ENCODE measurements at places on chromosomes 2 and 18.

DNA sequence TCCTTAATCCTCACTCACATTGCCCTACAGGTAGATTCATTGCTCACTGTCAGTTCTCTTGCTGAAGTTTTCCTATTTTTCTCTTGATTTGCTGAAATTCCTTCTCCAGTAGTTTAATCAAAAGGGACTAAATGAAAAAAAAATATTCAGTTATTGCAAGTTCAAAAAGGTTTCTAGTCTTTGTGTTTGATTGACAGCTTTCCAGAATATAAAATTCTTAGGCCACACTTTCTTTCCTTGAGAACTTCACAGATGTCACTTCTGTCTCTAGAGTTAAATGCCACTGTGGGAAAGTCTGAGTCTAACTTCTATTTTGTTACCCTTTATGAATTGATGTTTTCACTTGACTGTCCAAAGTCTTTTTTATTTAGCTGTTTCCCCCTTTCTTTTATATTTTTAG lies 25.7 kb downstream of the RRM2 start:
- no peak for DNase-seq

GRCh38 chr18:59008302-59008974 lies 131.2 kb upstream of the SEC11C start:
- peak; percentile 41 for DNase-seq

DNA sequence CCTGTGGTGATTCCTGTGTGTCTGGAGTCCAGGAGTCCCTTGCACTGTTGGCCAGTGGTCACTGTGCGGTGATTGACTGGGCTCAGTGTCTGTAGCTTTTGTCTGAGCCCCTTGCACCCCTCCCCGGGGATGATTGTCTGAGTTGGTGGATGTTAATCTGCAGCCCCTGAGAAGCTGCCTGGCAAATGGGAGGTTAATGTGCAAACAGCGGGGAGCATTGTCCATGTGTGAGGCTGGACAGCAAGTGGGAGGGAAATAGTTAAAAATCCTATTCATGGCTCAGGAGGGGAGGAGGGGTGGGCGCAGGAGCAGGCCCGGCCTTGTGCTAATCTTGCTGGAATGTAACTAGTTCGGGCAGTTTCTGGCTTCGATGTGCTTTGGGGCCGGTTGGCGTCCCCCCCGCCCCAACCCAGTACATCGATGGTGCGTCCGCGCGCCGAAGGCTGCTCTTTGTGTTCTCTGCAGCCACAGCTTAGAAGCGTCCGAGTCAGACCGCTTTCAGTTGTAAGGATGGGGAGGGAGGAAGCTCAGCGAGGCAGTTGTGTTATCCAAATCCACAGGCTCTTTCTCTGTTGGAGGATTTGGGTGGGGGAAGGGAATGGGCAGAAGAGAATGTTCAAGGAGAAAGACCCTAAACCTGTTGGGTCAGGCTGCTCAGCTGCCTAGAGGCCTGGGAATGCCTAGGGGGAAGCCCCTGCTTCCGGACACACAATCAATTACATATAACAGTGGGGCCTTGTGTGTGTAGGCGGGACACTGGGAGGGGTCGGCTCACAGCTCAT lies 71.8 kb downstream of the TGOLN2 start:
- DNase-seq = no peak

GRCh38 chr18:61426492-61427053 lies 93.3 kb downstream of the CDH20 start:
- DNase-seq = no peak

DNA sequence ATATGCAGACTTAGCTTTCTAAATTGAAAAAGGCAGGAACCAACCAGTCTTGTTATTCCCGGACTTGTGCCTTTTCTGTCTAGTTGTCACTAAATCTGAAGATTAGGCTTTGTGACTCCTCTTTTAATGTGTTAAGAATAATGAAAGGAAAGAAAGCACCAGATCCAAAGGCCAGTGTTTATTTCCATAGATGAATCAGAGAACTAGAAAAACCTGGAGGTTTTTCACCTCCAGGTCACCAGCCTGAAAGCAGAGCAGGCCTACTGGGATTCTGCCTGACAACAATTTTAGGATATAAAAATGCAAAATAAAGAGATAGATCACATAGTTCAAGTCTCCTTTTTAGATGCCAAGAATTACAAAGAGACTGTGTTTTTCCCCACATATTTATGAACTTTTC lies 160.4 kb downstream of the GULP1 start:
- no peak for DNase-seq

DNA sequence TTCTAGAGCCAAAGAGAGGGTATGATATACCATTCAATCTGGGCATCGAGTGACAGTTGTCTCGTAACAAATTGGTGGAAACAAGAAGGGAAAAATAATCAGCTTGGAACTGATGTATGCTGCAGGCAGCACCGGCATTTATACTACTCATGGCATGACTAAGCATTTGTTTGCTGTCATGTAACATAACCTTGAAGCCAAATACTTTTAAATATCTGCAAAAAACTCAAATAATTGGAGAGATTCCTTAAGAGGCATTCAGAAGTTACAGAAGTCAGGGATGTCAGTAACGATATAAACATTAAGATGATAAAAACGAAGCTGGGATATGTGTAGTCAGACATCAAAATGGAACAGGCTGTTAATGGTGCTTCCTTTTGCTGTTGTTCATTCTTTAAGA lies 157.3 kb upstream of the MMADHC start:
- DNase-seq = no peak

DNA sequence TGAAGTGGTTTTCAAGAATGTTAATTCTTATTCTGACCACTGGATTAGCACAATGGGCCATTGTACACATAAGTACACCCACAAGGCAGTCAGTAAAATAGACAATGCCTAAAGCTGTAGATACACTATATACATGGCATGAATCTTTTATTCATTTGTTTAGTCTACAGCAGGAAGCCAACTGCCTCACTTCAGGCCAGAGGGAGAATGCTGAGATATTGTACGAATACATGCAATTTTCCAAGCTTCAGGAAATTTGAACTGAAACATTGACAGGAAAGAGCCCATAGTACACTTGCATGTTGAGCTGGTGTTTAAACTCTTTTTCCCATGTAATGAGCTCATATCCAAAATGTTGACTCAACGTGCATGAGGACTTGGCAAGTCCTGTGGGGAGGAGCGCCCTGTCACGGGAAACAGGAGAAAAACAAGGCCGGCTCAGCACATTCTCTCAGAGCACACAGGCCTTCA lies 111.6 kb upstream of the CYP1B1 start:
- no peak for DNase-seq

- DNase-seq = no peak
Measured at GRCh38 chr2:217204358-217204757, 344.5 kb upstream of the TNP1 start.

GRCh38 chr2:1627628-1628381 lies 116.5 kb downstream of the PXDN start:
- no peak for DNase-seq

DNA sequence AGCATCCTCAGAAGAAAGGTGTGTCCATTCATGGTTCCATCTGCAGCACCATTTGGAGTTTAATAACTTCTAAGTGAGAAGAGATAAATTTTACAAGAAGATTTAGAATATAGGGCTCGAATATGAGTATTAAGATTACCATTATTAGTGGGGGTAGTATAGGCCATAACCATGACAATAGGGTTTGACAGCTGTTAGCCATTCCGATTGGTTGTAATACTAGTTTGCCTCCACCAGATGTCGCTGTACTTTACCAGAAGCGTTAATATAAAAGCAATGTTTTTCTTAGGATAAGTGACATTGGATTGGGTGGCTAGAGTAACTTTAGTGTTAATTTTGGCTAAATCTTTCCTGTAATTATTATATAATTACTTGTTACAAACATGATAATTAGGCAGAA lies 107.5 kb upstream of the SRD5A2 start:
- DNase-seq = peak; percentile 25

GRCh38 chr2:20755132-20755800 lies 67.6 kb downstream of the LDAH start:
- DNase-seq = no peak

DNA sequence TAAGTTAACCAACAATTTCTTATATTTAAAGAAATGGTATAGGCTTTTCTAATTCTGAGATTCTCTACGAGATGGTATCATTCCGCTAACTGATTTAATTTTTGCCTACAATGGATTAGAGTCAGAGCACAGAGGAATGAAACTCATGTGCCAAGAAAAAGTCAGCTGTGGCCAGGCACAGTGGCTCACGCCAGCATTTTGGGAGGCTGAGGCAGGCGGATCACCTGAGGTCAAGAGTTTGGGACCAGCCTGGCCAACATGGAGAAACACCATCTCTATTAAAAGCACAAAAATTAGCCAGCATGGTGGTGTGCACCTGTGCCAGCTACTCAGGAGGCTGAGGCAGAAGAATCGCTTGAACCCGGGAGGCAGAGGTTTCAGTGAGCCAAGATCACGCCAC lies 17.0 kb upstream of the TTN start:
- no peak for DNase-seq

DNA sequence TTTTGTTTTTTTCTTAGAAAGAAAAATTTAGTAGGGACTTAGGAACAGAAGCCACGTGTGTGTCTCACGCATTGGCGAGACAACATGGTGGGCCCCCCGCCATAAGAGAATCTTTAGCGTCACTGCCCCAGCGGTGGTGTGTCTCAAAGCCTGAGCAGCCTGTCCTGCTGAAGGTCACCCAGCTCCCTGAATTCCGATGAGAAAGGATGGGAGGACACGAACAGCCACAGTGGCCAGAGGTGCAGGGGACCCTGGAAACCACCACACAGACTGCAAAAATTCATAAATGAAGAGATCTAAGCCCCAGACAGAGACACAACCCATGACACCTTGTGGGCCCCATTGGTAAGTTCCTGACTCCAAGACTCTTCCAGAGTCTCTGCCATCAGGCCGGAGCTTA lies 266.1 kb upstream of the RAB6C start:
- no peak for DNase-seq

GRCh38 chr2:23566241-23567142 lies 181.5 kb downstream of the KLHL29 start:
- DNase-seq = peak; percentile 26

- DNase-seq = no peak
Measured at GRCh38 chr18:61935362-61935761, 42.6 kb upstream of the RNF152 start.

GRCh38 chr2:85481818-85482777 lies 56.9 kb upstream of the MAT2A start:
- no peak for DNase-seq

- no peak for DNase-seq
Measured at GRCh38 chr2:86815611-86816010, 24.9 kb upstream of the CD8A start.

GRCh38 chr2:150482667-150483400 lies 4.6 kb downstream of the RND3 start:
- peak; percentile 43 for DNase-seq

- DNase-seq = no peak
Measured at GRCh38 chr18:37540424-37541138, 25.0 kb downstream of the CELF4 start.

GRCh38 chr2:200640176-200640575 lies 54.4 kb downstream of the AOX1 start:
- DNase-seq = no peak

DNA sequence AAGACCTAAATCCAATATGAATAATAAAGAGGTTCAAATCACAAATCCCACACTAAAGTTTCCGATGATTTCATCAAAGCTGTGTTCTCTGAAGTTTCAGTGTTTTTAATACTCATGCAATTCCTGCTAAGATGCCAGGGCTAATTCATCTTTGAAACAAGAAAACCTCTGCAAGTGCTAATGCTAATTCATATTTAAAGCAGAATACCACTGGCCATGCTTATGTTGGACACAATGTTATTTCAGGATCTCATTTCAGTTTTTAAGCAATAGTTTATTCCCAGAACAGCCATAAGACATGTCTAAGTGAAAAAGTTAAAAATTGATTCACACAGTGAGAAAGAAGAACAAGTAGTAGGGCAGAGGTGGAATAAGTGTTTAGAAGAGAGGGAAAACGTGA lies 62.8 kb downstream of the GRB14 start:
- no peak for DNase-seq

GRCh38 chr2:170054997-170055396 lies 123.0 kb upstream of the MYO3B start:
- DNase-seq = no peak

- DNase-seq = no peak
Measured at GRCh38 chr2:219112651-219113338, 47.8 kb downstream of the NHEJ1 start.

DNA sequence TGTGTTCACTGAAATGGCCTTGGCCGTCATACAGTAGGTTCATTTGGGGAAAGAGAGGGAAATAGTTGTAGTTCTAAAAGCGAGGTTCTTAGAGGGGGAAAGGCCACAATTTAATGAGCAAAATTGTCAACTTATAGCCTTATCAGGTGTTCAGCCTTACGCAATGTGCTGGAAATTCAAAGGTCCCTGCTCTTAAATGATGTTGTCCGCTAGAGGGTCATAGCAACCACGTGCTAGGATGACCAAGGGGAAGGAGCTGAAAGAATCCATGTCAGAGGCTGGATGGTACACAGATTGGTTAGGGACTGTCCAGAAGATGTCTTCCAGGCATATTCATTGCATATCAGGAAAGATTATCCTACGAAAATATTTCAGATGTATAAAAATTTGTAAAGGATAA lies 282.3 kb upstream of the MEX3C start:
- DNase-seq = no peak

GRCh38 chr2:20217041-20217970 lies 7.6 kb downstream of the SDC1 start:
- DNase-seq = no peak

GRCh38 chr2:55490554-55490953 lies 29.0 kb upstream of the CFAP36 start:
- no peak for DNase-seq

DNA sequence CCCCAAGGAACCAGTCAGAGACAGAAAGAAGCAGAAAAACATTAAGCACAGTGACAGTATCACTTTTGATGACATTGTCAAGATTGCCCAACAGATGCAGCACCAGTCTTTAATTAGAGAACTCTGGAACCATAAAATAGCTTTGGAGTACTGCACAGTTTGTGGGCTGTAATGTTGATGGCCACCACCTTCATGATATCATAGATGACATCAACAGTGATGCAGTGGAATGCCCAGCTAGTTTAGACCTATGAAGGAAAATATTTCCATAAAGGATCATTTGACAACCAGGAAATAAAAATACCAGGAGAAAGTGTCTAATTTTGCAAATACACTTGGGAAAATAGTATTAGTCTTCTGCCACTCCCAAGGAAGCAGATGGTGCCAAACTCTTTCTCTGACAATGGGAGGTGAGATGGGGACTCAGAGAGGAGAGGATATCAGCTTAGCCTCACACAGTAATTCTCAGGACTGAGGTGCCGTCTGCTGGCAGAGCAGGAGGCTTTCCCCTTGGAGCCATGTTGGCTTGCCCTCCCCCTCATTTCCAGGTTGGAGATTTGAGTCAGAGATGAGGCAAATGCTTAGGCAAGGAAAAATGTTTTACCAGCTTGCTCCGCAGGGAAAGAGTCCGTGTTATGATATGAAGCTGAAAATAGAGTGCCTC lies 107.5 kb upstream of the CELF4 start:
- DNase-seq = no peak

DNA sequence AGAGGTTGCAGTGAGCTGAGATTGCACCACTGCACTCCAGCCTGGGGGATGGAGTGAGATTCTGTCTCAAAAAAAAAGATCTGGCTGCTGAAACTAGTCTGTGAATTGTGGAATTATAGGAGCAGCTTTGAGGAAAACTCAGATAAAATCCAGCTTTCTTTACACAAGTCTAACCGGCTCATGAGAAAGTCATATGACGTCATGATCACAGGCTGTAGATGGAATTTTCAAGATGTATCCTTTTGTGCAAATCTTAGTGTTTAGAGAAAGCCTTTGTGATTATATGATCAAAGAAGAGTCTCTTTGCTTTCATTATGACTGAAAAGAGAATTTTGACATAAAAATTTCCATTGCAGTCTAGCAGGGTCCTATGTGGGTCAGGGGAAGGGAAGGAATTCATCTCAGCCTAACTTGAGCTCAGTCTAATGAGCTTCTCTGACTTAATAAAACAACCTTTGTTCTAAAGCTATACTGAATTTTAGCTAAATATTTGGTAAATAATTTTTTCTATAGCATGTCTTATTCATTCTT lies 90.2 kb upstream of the NCK2 start:
- no peak for DNase-seq
